ENCODE measurements at places on chromosomes 4 and X.

DNA sequence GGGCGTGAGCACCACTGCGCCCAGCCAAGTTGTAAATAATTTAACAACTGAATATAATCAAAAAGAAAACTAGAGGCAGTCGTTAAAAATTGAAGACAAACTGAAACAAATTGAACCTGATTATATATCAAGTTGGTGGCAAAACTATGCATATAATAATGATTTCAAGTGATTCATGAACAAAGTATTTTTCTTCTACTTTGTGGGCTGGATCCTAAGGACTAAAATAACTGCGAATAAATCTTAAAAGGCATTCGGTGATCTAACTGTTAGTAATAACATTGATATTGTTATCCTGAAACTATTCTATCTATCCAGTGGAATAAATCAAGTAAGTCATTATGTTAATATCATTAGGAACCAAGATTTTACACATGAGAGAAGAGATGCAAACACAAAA is 21.2 kb upstream of the USP9X start:
- DNase-seq = no peak

- DNase-seq = no peak
Observed at GRCh38 chrX:105653891-105654290, 168.4 kb upstream of the NRK start.

DNA sequence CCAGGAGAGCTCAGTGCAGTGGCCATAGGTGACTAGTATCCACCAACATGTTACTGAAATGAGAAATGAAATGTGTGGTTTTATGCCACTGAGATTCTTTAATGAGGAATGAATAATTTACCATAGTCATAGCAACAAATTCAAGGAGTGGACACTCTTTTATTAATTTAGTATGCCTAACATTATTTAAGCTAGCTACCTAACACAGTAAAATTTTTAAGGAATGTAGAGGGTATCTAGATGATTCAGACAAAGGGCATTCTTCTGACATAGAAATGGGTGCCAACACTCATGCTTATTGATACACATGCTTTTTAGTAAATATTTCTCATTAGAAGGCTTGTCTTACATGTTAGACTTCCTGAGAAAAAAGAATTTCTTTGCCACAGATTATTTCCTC is 33.3 kb upstream of the SULT1B1 start:
- no peak for DNase-seq

- DNase-seq = no peak
Observed at GRCh38 chr4:126591583-126591982, 1041.2 kb upstream of the INTU start.

GRCh38 chr4:118797558-118798142 is 38.3 kb downstream of the SEC24D start:
- no peak for DNase-seq

DNA sequence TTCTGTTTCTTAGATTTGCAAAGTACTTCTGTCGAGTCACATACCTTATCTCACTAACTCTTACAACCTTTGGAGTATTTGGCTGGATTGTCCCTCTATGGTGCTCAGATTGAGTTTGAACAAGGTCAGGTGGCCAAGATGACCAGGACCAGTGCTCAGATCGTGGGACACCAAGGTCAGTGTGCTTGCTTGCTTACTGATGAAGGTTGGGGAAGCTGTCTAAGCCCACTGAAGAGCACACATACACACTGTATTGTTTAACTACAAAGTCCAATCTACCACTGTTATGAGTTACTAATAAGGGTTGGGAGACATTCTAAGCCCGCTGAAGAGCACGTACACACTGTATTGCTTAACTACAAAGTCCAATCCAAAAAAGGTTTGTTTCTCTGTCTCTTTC is 53.7 kb downstream of the TAB3 start:
- DNase-seq = no peak

GRCh38 chr4:150164956-150165629 is 86.8 kb downstream of the DCLK2 start:
- DNase-seq = no peak

GRCh38 chr4:116469582-116469981 is 615.8 kb downstream of the TRAM1L1 start:
- DNase-seq = no peak

DNA sequence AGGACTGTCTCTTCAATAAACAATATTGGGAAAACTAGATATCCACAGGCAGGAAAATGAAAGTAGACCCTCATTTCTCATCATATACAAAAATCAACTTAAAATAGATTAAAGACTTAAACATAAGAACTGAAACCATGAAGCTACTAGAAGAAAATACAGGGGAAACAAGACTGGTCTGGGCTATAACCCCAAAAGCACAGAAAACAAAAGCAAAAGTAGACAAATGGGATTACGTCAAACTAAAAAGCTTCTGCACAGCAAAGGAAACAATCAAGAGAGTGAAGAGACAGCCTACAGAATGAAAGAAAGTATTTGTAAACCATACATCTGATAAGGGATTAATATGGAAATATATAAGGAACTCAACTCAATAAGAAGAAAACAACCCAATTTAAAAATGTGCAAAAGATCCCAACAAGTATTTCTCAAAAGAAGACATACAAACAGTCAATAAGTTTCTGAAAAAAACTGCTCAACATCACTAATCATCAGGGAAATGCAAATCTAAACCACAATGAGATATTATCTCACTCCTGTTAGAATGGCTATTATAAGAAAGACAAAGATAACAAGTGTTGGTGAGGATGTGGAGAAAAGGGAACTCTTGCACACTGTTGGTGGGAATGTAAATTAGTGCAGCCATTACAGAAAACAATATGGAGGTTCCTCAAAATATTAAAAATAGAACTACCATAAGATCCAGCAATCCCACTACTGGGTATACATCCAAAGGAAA is 325.3 kb upstream of the RASGEF1B start:
- no peak for DNase-seq

- DNase-seq = no peak
Observed at GRCh38 chrX:104618106-104618895, 52.3 kb downstream of the IL1RAPL2 start.

DNA sequence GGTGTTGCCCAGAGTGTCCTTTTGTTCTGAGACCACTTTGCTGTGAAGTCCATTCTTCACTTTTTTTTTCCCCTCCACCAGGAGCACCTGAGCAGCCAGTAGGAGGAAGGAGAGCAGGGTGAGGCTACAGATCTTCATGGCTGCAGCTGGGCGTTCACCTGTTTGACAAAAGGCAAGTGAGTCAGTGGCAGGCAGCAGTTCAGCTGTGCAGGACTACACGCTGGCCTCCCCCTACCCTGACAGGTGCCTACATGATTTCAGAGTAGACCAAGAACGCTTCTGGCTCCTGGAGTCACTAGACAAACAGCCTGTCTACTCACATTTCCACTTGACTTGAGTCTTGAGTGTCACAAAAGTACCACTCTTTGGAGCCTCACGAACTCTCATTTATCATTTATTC is 2.0 kb downstream of the FGFBP1 start:
- no peak for DNase-seq

DNA sequence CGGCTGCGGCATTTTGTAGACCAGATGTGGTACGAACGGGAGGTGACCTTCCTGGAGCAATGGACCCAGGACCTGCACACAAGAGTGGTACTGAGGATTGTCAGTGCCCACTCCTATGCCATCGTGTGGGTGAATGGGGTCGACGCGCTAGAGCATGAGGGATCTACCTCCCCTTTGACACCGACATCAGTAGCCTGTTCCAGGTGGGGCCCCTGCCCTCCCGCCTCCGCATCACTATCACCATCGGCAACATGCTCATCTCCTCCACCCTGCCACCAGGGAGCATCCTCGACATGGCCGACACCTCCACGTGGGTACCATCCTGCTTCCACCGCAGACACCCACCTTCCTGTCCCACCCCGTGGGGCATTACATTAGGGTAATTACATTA is 46.2 kb downstream of the SMARCA5 start:
- no peak for DNase-seq

GRCh38 chrX:13404364-13404763 is 84.5 kb upstream of the ATXN3L start:
- no peak for DNase-seq

DNA sequence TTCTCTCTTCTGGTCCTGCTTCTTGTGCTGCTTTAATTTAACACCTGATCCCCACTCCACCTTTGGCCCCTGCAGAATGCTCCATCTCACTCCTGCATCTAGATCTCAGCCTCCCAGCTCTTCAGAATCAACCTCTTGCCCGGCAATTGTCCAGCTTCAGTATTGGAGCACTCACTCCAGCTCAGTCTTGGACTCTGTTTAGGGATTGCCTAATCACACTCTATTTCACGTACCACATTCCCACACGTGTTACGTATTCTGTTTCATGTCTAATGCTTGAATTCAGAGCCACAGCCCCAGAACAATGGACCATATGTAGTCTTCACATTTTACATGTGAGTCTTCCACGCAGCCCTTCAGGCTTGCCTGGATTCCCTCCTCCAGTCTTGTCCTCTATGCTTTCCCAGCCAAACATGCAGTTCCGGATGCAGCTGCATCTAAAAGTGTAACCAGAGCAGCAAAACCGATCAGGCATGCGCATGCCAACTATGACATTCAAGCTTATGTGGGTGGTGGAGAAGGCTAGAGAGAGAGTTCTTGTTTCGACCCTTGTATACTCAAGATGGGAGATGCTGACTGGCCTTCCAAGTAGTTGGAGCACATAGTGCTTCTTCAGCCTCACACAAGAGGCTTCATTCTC is 105.2 kb upstream of the FAM9A start:
- DNase-seq = no peak

- DNase-seq = no peak
Observed at GRCh38 chr4:185718578-185719499, 93.2 kb downstream of the SORBS2 start.

GRCh38 chr4:185966997-185967775 is 101.8 kb upstream of the TLR3 start:
- no peak for DNase-seq

- no peak for DNase-seq
Observed at GRCh38 chrX:44274096-44274495, 69.4 kb downstream of the EFHC2 start.

All from esophagus squamous epithelium (tissue), 5 donors.